ENCODE measurements at places on chromosomes 5 and 9.

DNA sequence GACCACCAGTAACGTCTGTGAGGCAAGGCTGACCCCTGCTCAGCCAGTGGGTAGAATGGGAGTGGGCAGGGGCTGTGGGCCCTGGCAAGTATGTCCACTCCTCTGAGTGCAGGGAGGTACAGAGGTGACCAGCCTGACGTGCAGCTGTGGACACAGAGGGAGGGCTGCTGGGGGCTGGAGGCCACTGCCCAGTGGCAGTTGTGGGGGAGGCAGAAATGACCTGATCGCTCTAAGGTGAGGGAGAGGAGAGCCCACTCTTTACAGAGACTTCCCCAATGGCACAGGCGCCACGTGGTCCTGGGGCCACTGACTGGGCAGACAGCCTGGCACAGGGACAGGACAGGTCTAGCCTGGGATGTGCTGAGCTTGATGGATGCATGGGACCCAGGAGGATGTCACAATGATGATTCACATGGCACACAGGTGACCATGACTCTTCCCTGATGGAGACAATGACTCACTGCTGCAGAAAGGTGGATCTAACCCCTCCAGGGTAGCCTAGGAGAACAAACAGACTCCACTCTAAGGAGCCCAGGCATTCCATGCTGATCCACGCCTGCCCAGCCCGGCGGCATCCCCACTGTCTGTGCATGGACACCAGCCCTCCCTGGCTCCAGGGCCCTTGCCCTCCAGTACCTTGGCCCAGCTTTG lies 7.7 kb downstream of the LPCAT1 start:
- DNase-seq: no peak

GRCh38 chr9:119601632-119602031 lies 232.4 kb upstream of the BRINP1 start:
- DNase-seq: no peak

GRCh38 chr5:179596421-179596820 lies 27.1 kb downstream of the HNRNPH1 start:
- DNase-seq: no peak

DNA sequence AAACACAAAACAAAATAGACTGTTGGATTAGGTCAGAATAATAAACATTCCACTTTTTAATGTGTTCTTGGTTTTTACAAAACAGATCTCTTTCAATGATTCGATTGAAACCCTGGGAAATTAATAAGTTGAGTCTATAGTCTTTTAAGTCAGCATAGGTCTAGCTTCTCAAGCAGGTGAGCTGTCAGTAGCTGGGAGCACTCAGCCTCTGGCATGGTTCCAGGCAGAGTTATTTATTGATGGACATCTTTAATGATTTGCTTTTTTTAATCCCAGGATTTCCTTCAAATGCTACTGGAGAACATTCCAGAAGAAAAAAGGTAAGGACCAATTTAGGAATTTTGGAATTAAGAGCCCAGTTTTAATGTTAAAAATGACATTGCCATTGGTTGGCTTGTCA lies 241.0 kb downstream of the AOPEP start:
- DNase-seq: no peak

DNA sequence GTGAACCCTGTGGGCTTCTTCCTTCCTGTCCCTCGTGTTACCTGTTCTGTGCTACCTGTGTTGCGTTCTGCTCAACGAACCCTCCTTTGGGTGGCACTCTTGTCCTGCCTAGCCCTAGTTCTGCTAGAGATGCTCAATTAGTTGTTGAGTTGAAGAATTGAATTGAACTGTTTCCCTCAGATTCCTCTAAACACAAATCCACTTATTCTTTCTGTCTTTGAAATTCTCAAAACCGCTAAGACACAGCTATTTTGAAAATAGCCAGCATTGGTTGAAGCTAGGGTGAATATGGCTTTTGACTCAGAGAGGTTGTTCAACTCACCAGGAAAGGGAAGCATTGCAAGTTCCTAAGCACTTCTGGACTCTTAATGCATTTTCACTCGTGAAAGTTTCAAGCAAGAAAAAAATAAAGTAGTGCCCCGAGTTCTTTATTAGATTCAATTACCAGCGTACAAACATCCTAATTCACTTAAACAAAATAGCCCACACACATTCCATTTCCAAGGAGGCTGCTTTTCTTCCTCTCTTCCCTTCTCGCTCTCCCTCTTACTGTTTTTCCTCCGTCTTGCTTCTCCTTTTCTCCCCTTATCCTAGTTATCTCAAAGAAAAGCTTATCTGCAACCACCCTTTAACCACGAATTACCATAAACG lies 642 bp upstream of the ITGA1 start:
- no peak for DNase-seq
